ENCODE measurements at places on chromosomes 3 and 15.

DNA sequence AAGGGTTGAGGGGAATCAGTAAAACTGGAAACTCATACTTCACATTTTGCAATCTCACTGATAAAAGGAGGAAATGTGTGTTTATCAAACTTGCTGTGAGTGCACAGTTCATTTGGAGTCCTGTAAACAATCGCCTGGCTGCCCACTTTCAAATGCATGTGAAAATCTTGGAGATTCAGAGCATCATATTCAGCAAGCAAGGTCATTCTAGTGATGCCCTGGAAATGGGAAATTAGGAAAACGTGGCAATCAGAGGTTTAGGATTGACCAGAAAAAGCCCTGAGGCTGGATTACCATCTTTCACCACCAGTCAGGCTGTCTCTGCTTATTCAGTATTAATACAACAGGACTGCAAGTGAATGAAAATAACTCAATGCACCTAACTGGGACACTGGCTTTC lies 23.9 kb downstream of the DPH6 start:
- DNase-seq: no peak

- no peak for DNase-seq
These were observed 5.3 kb upstream of the TXNRD3 start for GRCh38 chr3:126659915-126660886.

GRCh38 chr3:59429198-59429597 lies 379.4 kb upstream of the CFAP20DC start:
- no peak for DNase-seq

- no peak for DNase-seq
These were observed 60.9 kb downstream of the SCN10A start for GRCh38 chr3:38755130-38755529.

- no peak for DNase-seq
These were observed 181.3 kb downstream of the ECT2 start for GRCh38 chr3:172931746-172932285.

GRCh38 chr15:68213991-68214837 lies 9.1 kb upstream of the CALML4 start:
- no peak for DNase-seq
